Osteocyte (in vitro differentiated cells): ENCODE measurements at places on chromosomes 13 and 19.

DNA sequence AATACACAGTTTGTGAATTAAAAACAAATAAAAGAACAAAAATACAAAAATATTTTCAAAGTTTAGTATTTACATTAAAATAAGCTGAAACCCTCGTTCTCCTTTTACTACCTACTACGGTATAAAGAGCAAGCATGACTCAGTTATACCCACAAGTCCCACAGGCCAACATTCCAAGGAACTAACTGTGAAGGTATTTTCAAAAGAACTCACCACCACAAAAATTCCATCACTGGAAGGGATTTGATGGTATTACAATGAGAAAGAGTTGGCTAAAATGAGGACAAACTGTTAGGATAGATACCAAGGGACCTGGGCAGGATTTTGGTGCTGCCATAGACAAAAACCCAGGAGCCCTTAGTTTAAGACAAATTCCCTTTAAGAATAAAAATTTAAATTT lies 122.7 kb downstream of the TBC1D4 start:
- DNase-seq, result no peak

GRCh38 chr13:53642306-53642705 lies 613.7 kb downstream of the OLFM4 start:
- DNase-seq, result no peak

GRCh38 chr19:12956446-12957388 lies at the start of gene GADD45GIP1:
GADD45GIP1 (minus strand) TSS chr19:12957223; CDS start chr19:12957212, 11 bp downstream.
- peak; percentile 94 for DNase-seq

GRCh38 chr13:52371736-52372247 lies 34.2 kb downstream of the THSD1 start:
- peak; percentile 46 for DNase-seq

DNA sequence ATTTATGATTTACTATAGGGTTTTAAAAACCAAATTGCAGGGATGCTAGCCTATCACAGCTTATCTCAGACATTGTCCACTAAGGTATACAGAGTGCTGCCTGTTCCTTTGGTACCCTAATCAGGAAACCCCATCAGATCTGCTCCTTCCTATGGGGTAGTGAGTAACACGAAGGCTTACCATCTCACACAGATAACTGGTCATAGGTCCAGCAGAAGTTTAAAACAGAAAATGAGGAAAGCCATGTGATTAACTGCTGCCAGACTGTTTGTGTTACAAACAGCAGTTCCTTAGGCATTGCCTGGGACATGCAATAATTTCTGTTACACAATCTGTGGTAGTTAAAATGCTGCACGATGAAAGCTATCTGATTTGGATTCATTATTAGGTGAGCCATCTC lies 53.5 kb upstream of the ALOX5AP start:
- no peak for DNase-seq

DNA sequence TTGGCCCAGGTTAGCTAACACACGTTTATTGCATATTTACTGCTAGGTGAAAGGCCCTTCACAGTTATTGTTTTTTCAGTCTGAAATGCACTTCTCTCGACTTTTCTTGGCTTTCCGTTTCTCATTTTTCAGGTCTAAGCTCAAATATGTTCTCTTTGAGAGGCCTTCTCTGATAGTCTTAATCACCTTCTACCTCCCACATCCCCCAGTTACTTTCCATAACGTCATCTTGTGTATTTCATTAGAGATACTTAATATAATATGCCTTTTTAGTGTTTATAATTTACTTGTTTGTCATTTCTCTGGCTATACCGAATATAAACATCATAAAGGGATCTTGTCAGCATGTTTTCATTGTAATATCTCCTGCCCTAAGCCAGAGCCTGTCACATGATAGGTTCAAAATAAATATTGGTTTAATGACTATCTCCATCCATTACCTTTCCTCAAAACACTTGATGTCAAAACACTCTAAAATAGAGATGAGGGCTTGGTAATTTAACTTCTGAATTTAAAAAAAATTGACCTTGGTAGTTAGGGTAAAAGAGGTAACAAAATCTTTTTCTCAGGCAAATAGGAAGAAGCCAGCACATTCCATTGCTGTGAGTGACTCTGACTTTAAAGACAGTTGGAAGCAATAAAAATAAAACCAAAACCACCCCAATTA lies 168.6 kb upstream of the RFC3 start:
- no peak for DNase-seq

GRCh38 chr13:30388406-30389283 lies 33.6 kb upstream of the UBE2L5 start:
- DNase-seq, result no peak

- DNase-seq, result no peak
Measured at GRCh38 chr13:99577934-99578917, 77.0 kb downstream of the TM9SF2 start.

- no peak for DNase-seq
Measured at GRCh38 chr19:50975766-50976165, 6.4 kb upstream of the KLK6 start.

DNA sequence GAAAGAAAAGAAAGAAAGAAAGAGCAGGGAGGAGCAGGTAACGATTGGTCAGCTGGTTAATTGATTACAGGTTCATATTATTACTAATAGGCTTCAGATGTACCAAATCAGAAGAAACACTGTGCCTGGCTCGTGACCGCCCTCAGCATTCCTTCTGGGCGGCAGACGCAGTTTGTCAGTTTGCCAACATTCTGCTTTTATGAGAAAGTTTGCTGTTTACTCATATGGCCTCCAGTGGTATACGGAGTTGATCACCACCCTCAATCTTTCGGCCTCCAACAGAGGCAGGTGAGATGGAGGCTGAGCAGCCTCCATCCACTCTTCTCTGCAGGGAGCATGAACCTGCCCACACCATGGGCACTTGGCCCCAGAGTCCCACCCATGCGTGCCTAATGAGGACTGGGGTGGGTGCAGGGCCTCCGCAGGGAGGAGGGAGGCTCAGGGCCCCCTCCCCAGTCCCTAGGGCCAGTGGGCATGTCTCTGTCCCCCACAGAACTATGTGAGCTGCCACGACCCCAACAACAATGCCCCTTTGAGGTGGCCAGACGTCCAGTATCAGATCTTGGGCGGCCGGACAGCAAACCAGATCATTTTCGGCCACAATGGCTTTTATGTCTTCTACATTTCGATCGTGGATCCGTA lies 8.8 kb downstream of the PRR22 start:
- DNase-seq, result no peak

- no peak for DNase-seq
Measured at GRCh38 chr13:64327505-64328194, 2902.5 kb downstream of the PCDH9 start.

DNA sequence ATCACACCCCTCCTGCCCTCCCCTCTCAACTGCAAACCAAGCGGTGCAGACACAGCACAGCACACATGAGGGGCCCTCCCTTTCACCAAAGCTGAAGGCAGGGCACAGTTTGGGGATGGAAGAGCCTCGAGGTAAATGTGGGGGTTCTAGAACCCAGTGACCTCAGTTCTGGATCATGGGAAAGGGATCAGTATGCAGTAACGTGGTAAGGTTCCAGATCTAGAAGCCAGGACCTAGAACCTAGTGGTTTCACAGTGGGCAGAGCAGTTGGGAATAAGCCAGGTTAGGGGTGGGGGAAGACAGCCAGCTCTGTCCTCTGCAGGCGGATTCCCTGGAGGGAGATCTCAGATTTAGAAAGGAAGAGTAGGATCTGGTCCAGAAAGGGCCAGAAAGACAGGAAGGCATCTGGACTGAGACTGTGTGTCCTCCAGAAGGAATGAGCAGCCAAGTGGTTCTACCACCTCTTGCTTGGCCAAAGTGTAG lies 3.1 kb downstream of the FTL start:
- no peak for DNase-seq

GRCh38 chr19:33464733-33465115 lies 56.9 kb downstream of the PEPD start:
- peak; percentile 51 for DNase-seq

GRCh38 chr13:41563341-41563983 lies 106.1 kb downstream of the RGCC start:
- no peak for DNase-seq

- DNase-seq, result no peak
Measured at GRCh38 chr19:31553112-31553845, 204.0 kb upstream of the TSHZ3 start.

- DNase-seq, result no peak
Measured at GRCh38 chr19:3768015-3768747, 3.8 kb downstream of the RAX2 start.

DNA sequence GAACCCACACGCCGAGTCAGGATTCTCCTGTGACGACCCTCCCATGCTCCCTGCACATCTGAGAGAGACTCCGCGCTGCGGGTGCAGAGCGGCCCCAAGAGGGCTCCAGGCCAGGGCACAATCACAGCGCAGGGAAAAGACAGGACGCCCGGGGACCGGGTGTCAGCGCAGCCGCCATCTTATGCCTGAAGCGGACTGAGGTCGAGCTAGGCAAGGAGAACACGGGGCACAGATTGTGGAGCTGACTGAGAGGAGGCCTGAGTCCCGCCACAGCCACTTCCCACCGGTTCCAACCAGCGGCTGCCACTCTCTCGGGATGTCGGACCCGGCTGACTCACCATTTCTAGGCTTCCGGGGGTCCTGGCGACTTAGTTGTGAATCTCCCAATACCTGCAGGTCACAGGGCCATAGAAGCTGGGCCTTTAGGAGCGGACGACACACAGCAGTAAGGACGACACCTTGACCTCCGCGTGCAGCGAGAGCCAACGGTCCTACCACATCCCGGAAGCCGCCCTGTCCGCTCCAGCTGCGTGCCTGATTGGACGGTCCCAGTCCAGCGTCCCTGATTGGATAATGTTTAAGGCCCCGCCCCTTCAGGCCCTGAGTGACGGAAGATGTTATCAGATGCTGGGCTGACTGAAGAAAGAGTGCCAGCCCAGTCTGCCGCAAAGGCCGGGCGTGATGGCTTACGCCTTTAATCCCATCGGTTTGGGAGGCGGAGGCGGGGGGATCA lies at the start of gene ZNF728:
ZNF728 (minus strand) TSS at position 487 of the 733 bp plus-strand sequence; CDS start at position 341, 146 bp downstream.
- DNase-seq, result no peak

DNA sequence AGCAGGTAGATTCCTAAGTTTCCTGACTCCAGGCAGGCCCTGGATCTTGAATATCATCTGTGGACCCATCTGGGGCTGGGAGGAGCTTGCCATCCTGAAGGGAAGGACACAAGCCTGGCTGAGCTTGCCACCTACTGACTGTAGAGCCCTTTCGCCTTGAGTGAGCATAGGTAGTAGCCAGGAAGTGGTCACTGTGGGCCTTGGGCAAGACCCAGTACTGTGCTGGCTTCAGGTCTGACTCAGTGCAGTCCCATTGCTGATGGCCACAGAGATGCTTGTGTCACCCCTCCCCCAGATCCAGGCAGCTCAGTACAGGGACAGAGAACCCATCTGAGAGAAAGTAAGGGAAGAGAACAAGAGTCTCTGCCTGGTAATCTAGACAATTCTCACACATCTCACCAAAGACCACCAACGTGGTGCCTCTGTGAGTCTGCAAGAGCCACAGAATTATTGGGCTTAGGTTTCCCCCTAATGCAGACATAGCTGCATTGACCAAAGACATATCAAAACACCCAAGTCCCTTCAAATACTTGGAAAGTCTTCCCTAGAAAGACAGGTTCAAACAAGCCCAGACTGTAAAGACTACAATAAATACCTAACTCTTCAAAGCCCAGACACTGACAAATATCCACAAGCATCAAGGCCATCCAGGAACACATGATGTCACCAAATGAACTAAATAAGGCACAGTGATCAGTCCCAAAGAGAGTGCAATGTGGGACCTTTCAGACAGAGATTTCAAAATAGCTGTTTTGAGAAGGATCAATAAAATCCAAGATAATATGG lies 108.2 kb upstream of the WASF3 start:
- no peak for DNase-seq

DNA sequence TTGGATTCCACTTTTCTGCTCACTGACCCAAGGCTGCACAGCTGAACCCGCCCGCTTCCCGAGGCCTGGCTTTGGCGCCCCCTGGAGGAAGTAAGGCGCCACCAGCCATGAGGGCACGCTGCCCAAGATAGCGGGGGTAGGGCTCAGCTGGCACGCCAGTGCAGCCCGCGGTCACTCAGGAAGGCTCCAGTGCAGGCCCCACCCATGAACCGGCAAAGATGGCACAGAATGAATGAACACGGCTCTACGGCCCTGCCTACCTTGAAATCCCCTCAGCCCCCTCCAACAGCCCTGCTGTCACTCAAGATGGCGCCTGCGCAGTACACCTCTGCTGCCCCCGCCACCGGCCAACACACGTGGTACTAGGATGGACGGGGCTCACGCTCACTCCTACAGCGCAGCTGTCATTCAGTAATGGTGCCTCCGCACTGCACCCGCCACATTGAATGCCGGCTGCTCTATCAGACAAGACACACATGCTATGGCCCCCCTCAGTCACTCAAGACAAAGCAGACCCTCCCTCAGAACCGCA lies 3.0 kb downstream of the PEG3 start:
- DNase-seq, result no peak

- no peak for DNase-seq
Measured at GRCh38 chr13:73891805-73892204, 242.4 kb downstream of the KLF12 start.

- DNase-seq, result no peak
Measured at GRCh38 chr13:88223958-88224357, 552.8 kb downstream of the SLITRK5 start.

DNA sequence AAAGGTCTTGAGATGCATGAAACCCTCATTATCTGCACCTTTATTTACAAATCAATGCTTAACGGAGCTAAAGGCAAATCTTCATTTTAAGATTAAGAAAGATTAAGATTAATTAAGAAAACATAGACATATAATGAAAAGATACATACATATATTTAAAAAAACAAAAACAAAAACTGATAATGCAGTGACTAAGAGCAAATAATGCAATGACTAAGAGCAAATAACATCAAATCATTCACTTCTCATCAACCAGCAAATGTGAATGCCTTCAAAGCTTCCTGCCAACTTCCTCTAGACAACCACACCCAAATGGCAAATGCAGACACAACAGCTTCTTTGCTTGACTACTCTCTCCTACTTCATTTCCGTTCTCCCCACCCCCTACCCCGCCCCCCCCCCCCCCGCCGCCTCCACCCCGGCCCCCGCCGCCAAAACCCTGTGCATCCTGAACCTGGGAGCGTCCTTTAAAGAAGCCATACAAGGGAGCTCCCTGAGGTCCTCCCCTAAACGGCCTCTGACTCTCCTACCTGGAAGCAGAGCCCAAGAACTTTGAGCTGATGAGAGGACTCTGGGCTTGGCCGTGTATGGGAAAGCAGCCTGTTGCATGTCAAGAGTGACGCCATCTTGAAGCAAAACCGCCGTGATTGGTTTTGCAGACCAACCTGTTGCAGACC lies 24.5 kb downstream of the TEX101 start:
- DNase-seq, result no peak
